Activated CD8-positive, alpha-beta memory T cell treated with anti-CD3 and anti-CD28 coated beads, Interleukin-2, amount 10 ng/mL, durations not matched to agents 7 days and 5 days (primary cell): ENCODE measurements at places on chromosomes 3 and 15.

DNA sequence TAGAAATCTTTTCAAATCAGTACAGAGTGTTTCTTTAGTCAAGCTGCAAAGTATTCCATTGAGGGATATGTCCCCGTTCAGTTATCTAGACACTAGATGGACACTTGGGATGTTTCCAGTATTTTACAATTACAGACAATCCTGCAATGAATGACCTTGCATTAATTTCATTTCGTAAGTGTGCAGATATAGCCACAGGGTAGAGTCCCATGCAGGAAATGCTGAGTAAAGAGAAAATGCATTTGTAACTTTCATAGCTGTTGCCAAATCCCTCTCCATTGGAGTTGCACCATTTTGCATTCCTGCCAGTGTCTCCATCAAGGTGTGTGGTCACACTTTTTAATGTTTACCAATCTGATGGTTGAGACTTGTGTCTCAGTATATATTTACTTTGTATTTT lies 92.5 kb downstream of the LIPC start:
- no peak overlapping the region for H3K4me3 ChIP-seq
- no peak overlapping the region for H3K27ac ChIP-seq
- no peaks in the 10 kb centered on the region for H3K27me3 ChIP-seq
- peaks cover 15% of the 10 kb centered on the region for H3K4me1 ChIP-seq

DNA sequence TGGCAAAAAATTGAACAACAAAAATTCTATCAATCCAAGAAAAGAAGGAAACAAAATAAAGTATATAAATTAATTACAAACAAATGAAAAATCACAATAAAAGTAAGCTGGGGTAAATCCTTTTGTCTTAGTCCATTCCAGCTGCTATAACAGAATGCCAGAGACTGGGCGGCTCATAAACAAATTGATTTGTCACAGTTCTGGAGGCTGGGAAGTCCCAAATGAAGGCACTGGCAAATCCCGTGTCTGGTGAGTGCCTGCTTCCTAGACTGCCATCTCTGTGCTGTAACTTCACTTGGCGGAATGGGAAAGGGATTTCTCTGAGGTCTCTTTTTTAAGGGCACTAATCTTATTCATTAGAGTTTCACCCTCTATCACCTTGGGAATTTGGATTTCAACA lies 53.6 kb upstream of the RPL35A start:
- no peaks in the 10 kb centered on the region for H3K27me3 ChIP-seq
- no peak for DNase-seq
- H3K27ac ChIP-seq, result no peak overlapping the region
- no peaks in the 10 kb centered on the region for H3K36me3 ChIP-seq
- H3K4me1 ChIP-seq, result no peaks in the 10 kb centered on the region

GRCh38 chr3:117616227-117616626 lies 906.6 kb downstream of the TUSC7 start:
- H3K36me3 ChIP-seq, result no peaks in the 10 kb centered on the region
- no peak overlapping the region for H3K4me3 ChIP-seq
- no peaks in the 10 kb centered on the region for H3K4me1 ChIP-seq
- no peak overlapping the region for H3K27ac ChIP-seq
- no peaks in the 10 kb centered on the region for H3K27me3 ChIP-seq

GRCh38 chr15:79676621-79677020 lies 220.2 kb downstream of the MTHFS start:
- no peak overlapping the region for H3K27ac ChIP-seq
- no peak for DNase-seq
- peaks cover 17% of the 10 kb centered on the region for H3K27me3 ChIP-seq
- peaks cover 11% of the 10 kb centered on the region for H3K4me1 ChIP-seq

- H3K36me3 ChIP-seq, result no peaks in the 10 kb centered on the region
- H3K27me3 ChIP-seq, result no peaks in the 10 kb centered on the region
- H3K27ac ChIP-seq, result no peak overlapping the region
- no peaks in the 10 kb centered on the region for H3K4me1 ChIP-seq
- no peak overlapping the region for H3K4me3 ChIP-seq
- DNase-seq, result no peak
Observed at GRCh38 chr3:55247666-55248065, 239.4 kb downstream of the WNT5A start.

- no peak for DNase-seq
- H3K4me1 ChIP-seq, result no peaks in the 10 kb centered on the region
- H3K27me3 ChIP-seq, result no peaks in the 10 kb centered on the region
- H3K27ac ChIP-seq, result no peak overlapping the region
- H3K36me3 ChIP-seq, result peaks cover 17% of the 10 kb centered on the region
Observed at GRCh38 chr15:90705212-90705611, 11.9 kb upstream of the BLM start.

DNA sequence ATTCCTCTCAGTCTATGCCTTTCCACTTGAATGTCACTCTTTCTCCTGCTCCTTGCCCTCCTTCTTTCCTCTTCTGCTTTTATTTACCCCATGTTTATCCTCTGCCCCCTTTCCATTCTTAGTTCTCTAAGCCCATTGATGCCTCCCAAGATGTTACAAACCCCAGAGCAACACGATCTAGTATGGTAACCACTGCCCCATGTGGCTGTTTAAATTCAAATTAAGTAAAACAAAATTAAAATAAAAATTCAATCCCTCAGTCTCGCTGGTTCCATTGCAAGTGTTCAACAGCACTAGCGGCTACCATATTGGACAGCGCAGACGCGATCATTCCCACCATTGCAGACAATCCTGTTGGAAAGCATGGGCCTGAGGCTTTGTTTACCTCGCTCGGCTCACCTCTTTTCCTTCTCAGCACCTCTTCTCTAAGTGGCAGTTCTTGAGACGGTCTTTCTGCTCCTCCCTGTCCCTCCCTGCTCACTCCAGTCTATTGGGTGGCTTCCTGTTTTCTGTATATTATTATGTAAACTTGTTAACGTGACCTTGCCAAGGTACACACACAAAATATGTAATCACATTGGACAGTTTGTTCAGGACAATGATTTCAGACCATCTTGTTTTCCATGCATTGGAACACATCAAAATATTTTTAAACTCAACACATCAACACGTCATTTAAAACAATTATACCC lies 21.8 kb upstream of the CA12 start:
- no peak overlapping the region for H3K4me3 ChIP-seq
- H3K4me1 ChIP-seq, result peaks cover 15% of the 10 kb centered on the region
- H3K27ac ChIP-seq, result no peak overlapping the region
- H3K36me3 ChIP-seq, result no peaks in the 10 kb centered on the region
- no peaks in the 10 kb centered on the region for H3K27me3 ChIP-seq
- DNase-seq, result no peak

DNA sequence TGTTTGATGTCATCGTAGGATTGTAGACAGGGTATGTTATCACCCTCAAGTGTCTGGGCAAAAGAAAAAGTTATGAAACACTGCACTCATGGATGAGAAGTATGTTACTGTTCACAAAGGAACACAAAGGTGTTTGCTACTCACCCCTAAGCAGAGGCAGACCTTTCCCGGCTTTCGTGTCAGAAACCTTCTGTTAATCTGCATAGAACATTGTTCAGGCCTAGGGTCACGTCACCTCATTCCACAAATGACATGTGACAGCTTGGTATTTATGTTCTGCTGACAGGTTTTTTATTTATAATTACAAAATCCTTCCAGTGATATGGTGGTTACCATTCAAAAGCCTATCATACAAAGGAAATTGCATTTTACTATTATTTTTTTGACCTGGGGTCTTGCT lies 16.5 kb downstream of the THUMPD3 start:
- DNase-seq, result no peak
- no peak overlapping the region for H3K27ac ChIP-seq
- H3K4me3 ChIP-seq, result no peak overlapping the region
- no peaks in the 10 kb centered on the region for H3K27me3 ChIP-seq
- peaks cover 3% of the 10 kb centered on the region for H3K4me1 ChIP-seq
- peaks cover 60% of the 10 kb centered on the region for H3K36me3 ChIP-seq

DNA sequence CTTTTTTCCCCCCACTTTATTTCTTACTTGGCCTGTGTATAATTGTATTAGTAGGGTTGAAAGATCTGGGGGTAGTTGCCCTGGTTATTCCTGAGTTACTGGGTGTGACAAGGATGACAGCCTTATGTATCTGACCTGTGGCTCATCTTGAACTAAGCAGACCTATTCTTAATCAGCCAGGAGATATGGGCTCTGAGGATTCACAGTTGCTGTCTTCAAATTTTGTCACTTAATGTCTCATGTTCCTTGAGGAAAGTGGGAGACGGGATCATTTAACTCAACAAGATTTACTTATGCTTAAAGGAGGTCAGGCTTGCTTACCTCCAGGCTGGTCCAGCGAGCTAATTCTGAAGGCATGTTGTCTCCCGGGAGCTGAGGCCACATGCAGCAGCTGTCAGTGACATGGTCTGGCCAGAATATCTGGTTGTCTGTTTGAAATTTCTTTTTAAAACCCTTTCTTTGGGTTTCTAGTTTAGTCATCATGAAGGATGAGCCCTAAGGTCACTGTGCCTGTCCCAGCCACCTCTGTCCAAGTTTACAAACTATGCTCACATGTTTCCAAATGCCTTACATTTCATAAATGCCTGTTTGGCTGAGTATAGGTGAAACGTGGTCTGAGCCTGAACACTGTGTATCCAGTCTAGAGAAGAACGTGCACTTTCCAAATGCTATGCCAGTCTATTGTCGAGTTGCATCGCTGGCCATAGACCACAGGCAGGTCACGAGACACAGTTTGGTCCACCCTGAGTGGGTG lies 26.8 kb downstream of the LRTM1 start:
- no peaks in the 10 kb centered on the region for H3K36me3 ChIP-seq
- no peak for DNase-seq
- no peaks in the 10 kb centered on the region for H3K4me1 ChIP-seq

DNA sequence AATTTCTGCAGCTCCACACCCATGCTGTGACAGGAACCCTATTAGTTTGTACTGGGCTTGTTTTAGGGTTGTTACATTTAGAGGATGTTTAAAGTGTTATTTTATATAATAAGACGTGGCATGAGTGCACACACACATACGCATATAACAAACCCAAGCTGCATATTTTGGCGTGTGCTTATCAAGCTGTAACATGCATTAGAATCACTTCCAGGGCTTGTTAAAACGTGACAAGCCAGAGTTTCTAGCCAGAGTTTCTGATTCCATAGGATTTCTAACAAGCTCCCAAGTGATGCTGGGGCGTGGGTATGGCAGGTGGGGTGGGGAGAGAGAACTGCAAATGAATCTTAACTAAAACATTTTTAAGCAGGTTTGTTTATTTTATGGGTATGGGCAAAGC lies 17.4 kb downstream of the ONECUT1 start:
- peaks cover 66% of the 10 kb centered on the region for H3K27me3 ChIP-seq
- H3K27ac ChIP-seq, result no peak overlapping the region
- no peak overlapping the region for H3K4me3 ChIP-seq

DNA sequence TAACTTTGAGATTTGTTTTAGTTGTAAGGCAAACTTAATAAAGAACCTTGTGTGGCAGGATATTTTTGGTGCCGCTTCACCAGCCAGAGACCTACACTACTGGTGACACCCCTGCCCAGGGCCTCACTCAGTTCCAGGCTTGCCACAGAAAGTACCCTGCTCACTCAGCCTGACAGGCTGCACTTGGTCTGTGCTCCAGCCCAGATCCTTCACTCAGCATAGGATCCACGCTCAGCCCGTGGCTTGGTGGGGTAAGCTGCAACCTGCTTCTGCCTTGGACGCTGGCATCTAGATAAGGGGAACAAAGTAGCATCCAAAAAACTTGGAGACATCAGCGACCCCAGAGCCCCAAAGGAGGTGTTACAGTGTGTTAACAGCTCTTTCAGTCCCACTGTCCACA lies 825.5 kb downstream of the EPHA3 start:
- no peaks in the 10 kb centered on the region for H3K36me3 ChIP-seq
- no peak for DNase-seq
- no peaks in the 10 kb centered on the region for H3K4me1 ChIP-seq
- no peak overlapping the region for H3K27ac ChIP-seq
- no peak overlapping the region for H3K4me3 ChIP-seq

- H3K27ac ChIP-seq, result no peak overlapping the region
- H3K27me3 ChIP-seq, result no peaks in the 10 kb centered on the region
- no peak overlapping the region for H3K4me3 ChIP-seq
Observed at GRCh38 chr3:103127098-103127630, 692.3 kb downstream of the ZPLD1 start.

DNA sequence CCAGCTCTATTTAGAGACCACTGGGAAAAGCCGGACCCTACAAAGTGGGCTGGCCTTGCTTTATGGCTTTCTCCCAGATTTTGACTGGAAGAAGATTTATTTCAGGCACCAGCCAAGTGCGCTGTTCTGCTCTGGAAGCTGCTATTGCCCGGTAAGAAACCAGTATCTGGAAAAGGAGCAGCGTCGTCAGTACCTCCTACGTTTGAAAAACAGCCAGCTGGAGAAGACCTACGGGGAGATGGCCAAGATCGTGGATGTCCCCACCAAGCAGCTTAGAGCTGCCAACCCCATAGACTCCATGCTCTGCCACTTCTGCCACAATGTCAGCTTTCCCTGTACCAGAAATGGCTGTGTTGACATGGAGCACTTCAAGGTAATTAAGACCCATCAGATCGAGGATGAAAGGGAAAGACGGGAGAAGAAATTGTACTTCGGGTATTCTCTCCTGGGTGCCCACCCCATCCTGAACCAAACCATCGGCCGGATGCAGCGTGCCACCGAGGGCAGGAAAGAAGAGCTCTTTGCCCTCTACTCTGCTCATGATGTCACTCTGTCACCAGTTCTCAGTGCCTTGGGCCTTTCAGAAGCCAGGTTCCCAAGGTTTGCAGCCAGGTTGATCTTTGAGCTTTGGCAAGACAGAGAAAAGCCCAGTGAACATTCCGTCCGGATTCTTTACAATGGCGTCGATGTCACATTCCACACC lies 60.9 kb downstream of the PXYLP1 start:
- peaks cover 30% of the 10 kb centered on the region for H3K36me3 ChIP-seq
- H3K27me3 ChIP-seq, result no peaks in the 10 kb centered on the region
- no peak overlapping the region for H3K27ac ChIP-seq
- H3K4me3 ChIP-seq, result no peak overlapping the region
- no peak for DNase-seq

DNA sequence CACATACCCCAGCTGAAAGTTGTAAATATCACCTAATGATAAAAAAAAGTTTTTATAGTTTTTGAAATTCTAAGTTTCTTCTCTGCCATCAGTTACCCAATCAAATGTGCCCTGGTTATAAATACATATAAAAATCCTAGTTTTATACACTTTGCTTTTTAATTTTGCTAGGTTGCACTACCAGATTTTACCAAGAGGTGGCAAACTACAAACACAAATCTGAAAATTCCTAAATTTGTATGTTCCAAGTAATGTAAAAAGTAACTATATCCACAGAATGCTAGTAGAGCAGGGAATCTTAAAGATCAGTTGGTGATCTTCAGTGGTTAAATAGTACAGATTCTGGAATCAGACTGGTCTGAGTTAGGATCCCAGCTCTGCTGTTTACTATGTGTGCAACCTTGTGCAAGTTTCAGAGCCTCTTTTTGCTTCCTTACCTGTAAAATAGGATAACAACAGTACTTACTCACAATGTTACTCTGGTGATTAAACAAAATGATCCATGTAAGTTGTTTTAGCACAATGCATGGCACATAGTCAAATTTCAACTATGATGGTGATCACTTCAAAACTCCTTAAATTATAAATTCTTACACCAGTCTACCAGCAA lies 11.0 kb downstream of the TRPM7 start:
- peaks cover 13% of the 10 kb centered on the region for H3K4me1 ChIP-seq
- peaks cover 17% of the 10 kb centered on the region for H3K36me3 ChIP-seq
- H3K4me3 ChIP-seq, result no peak overlapping the region
- no peaks in the 10 kb centered on the region for H3K27me3 ChIP-seq
- DNase-seq, result no peak
- no peak overlapping the region for H3K27ac ChIP-seq

GRCh38 chr3:133574260-133574881 lies 885 bp downstream of the CDV3 start:
- H3K4me1 ChIP-seq, result peaks cover 55% of the 10 kb centered on the region
- peaks cover 45% of the 10 kb centered on the region for H3K36me3 ChIP-seq
- H3K27ac ChIP-seq, result peak overlapping the region; percentile 96
- H3K4me3 ChIP-seq, result peak overlapping the region; percentile 85
- peak; percentile 89 for DNase-seq
